ENCODE measurements at places on chromosomes 1 and 21. TPM values are rescaled to one million over a fixed set of nuclear protein-coding genes. Genes with fewer than 3 reads are reported as not detected.

C1orf141 gene
- not detected for polyA plus RNA-seq

ROR1 gene
- polyA plus RNA-seq, result 9.2 TPM

SLC6A9 gene
- 5.3 TPM for polyA plus RNA-seq

DNASE2B gene
- not detected for polyA plus RNA-seq

BNIPL gene
- 25.8 TPM for polyA plus RNA-seq
